Cortex of kidney (tissue), 1 donor: ENCODE measurements at places on chromosomes 12 and 14.

DNA sequence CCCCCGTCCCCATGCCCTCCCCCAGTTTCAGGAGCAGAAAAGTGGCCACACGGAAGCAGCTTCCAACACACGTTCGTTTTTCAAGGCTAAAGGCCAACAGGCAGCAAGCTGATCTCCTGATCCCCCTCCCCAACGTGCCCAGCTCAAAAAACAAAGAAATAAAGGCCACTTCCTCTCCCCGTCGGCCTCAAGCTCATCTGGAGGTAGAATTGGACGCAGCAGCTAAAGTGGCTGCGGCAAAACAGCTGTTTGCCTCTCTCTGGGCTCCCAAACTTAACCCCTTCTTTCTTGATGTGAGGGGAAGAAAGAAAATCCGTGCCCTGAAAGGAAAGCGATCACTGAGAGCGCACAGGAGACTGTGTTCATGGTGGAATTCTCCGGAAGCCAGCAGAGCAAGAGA, 66.3 kb downstream of the SCARB1 start:
- no peak for DNase-seq

DNA sequence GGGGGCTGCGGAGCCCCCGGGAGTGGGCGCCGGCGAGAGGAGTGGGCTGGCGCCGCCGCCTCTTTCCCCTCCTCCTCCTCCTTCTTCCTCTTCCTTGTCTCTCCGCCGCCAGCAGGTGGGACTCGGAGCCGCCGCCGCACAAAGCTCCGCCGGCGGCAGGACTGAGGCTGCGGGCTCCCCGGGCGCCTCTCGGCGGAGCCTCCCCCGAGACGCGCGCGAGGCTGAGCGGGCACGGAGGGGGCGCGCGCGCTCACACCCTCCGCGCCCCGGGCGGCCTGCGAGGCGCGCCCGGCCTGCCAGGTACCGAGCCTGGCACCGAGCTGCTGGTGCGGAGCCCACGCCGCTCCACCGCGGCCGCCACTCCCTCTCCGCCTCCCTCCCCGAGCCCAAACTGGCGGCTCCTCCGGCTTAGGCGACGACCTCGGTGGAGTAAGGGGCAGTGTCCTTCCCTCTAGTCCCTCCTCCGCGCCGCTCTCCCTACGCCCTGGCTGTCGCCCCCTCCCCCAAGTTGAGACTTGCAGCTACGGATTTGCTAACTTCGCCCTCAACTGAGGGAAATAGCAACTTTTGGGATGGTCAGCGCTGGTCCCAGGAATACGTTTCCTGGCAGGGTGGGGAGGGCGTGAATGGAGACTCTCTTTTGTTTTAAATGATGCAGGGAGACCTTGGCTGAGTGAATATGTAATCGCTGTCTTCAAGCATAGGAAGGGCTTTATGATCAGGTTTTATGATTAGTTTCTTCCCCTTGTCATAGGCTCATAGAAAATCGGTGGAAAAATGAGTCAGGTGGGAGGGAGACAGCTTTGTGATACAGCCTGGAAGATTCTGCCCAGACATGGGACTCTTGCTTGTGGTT, 199.5 kb upstream of the CAND1 start:
- DNase-seq: no peak

GRCh38 chr12:101685092-101685491, 12.3 kb upstream of the CHPT1 start:
- DNase-seq: no peak

- DNase-seq: no peak
Measured at GRCh38 chr14:93109572-93110481, 5.9 kb downstream of the ITPK1 start.

DNA sequence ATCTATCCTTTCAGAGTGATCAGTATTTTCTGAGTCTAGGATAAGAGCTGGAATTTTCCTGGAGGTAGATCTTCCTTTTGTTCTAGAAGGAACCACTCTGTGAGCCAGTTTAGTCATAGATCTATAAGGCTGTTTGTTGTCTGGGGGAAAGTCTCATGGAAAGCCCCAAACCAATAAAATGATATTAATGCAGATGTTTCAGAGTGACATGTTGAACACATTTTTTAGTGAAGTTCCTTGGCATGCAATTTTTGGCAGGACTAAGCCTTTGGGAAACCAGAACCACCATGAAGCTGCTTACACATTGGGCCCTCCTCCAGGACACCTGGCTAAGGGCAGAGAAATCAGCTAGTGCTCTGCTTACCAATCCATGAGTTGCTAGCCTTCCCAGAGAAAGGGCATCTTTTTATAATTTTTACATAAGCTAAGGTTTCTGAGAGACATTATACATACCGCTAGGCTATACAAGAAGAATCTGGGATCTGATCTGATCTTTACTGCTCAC, 101.5 kb upstream of the PCED1B start:
- no peak for DNase-seq
